Inflammatory macrophage treated with lipopolysaccharide for 1 hour (primary cell): ENCODE measurements at places on chromosomes 4 and X.
A peak's percentile ranks its signal among the peaks of the same experiment; 100 is the strongest.

- DNase-seq: no peak
Measured at GRCh38 chr4:145066063-145066501, 31.9 kb downstream of the ANAPC10 start.

GRCh38 chr4:19888587-19888986, 363.1 kb upstream of the SLIT2 start:
- DNase-seq: no peak

DNA sequence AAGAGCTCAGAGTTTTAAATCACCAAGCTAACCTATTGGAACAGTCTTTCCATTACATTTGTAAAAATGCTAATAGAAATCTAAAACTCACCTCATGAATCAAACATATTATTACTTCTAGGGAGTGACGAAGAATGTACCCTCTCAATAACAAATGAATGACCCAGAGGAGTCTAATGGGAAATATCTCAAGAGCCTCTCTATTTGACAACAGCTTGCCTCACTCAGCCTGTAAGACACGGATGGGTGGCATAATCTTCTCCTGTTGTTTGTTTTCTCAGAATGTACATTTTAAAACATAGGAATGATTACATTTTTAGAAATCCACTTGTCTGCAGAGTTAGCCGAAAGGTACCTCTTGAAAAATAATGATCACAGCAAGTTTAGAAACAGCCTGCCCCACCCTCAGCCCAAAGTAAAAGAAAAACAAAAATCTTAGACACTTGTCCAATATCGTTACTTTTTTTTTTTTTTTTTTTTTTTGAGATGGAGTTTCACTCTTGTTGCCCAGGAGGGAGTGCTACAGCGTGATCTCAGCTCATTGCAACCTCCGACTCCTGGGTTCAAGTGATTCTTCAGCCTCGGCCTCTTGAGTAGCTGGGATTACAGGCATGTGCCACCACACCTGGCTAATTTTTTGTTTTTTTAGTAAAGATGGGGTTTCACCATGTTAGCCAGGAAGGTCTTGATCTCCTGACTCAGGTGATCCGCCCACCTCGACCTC, 183.6 kb upstream of the FTHL17 start:
- no peak for DNase-seq

GRCh38 chrX:22357621-22358020, 84.9 kb downstream of the CBLL2 start:
- DNase-seq: no peak

- no peak for DNase-seq
Measured at GRCh38 chr4:73822389-73822788, 14.1 kb upstream of the CXCL6 start.

DNA sequence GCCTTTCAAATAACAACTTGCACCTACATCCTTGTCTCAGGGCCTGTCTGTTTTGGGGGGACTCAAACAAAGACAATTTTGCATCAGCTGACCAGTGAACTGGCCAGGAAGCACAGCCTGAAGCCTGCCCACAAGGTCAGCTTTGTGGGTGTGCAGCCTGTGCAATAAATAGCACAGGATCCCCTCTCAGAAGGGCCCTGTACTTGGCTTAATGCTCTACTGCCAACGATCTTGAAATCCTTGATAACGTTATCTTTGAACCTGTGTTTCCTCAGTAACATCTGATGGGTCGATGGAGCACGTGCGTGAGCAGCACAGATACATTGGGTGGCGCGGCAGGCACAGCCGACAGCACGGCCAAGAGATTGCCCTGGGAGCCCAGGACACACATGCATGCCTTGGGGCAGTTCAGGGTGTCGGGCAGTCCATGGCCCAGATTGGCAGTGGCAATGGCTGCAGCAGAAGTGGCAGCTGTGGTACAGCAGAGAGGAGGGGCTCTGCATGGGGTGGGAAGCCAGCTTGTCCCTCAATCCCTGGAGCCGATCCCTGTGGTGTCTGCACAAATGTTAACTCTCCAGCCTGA, 58.8 kb upstream of the ATP6AP2 start:
- DNase-seq: no peak

DNA sequence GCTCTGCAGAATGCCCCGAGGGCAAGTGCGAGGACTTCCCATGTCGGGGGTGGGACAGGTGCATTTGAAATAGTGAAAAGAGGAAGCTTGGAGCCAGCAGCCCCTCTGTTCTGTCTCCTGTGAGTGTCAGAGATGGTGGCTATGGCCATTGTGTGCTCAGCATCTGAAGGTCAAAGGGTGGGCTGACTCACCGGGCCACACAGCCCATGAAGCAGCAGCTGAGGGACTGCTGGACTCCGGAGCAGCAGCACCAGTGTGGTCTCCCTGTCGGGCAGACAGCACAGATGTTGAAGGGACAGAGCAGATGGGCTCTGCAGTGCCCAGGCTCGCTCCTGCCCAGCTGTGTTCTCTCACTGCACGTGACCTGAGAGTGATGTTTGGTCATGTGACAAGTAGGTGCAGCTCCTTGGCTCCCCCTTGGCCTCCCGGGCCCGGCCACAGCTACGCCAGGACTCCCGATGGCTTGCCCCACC, 53.5 kb downstream of the TBC1D14 start:
- DNase-seq: no peak

GRCh38 chrX:35351795-35352483, 409.3 kb downstream of the FAM47B start:
- no peak for DNase-seq

DNA sequence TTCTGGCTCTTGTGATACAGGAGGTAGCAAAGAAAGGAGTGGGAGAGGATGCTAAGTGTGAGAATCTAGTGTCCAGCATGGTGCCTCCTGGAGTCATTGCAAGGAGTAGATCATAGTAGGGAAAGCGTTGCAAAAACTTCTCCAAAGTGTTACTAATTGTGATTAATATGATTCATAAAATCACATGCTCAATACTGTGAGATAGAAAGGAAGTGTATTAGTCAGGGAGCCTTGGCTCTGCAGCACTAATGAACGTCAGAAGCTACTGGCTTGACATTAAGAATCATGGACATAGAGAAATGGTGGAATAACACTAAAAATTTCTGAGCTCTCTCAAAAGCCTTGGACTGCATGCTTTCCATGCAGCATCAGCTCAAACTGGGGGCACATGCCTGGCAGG, 299.1 kb downstream of the EVC2 start:
- no peak for DNase-seq

- no peak for DNase-seq
Measured at GRCh38 chrX:124145749-124146148, 184.2 kb downstream of the STAG2 start.

GRCh38 chr4:173415092-173415491, 16.2 kb upstream of the SCRG1 start:
- peak; percentile 75 for DNase-seq

DNA sequence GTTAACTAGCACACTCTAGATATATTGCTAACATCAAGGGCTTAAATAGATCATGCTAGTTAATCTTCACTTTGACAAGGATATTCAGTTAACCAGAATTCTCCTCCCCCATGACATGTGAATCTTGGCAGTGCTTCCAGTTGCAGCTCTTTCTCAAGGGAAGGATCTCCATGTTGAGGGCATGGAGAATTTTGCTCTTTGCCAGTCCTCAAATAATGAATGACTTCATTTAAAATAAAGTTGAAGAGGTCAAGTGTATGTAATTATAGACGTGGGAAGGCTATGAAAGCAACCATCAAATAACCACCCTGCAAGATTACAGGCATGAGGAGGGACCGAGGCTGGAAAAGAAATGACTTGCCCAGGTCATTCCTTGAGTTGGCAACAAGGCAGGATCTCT, 87.3 kb upstream of the CPEB2 start:
- no peak for DNase-seq

GRCh38 chr4:127000846-127001245, 631.9 kb upstream of the INTU start:
- no peak for DNase-seq

- no peak for DNase-seq
Measured at GRCh38 chr4:152970102-152970820, 34.1 kb downstream of the FHDC1 start.

- DNase-seq: no peak
Measured at GRCh38 chr4:174177536-174177935, 105.9 kb downstream of the FBXO8 start.

DNA sequence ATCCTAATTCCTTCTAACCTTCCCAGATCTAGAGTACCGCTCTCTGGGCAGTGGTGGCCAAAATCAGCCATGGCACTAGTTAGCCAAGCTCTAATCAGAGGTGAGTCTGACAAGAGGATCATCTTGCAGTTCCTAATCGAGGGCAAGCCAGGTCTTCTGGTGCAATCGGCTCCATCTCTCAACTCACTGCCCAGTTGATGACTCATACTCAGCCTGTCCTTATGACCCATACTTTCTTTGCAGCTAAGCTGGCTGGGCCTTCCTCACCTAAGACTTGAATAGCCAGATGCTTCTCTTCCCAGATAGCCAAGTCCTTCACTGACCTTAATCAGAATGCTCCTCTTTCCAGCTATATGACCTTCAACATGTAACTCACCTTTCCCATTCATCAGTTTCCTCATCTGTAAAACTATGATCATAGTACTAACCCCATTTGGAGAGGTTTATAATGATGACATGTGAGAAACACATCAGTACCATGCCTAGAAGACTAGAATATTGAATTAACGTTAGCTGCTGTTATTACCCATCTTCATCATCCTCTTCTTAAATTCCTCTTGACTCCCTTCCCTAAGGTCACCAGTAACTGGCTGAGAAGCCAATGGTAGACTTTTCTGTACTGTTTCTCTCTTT, 57.1 kb downstream of the RELL1 start:
- peak; percentile 43 for DNase-seq

DNA sequence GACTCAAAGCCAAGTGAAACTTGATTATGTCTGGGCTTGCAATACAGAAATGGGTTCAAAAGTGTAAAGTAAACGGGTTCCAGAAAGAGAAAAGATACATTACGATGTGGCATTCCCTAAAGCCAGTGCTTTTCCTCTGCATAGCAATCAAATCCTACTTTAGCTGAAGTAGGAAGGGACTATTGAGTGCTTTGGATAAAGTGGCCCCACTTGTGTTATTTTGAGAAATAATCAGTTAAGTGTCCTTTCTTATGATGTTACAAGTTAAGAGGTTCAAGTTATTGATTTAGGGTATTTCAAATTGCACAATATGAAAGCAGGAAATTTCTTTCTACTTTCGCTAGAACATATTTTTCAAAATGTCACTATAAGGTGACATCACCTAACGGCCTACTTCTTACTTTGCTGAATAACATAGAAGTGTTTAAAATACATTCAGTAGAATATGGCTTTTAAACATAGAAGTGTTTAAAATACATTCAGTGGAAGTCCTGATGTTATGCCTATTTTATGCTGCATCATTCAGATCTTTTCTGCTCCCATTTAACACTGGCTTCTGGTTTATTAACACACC, 235.2 kb downstream of the DTHD1 start:
- DNase-seq: no peak

GRCh38 chr4:152050106-152050505, 289.3 kb upstream of the GATB start:
- DNase-seq: no peak

DNA sequence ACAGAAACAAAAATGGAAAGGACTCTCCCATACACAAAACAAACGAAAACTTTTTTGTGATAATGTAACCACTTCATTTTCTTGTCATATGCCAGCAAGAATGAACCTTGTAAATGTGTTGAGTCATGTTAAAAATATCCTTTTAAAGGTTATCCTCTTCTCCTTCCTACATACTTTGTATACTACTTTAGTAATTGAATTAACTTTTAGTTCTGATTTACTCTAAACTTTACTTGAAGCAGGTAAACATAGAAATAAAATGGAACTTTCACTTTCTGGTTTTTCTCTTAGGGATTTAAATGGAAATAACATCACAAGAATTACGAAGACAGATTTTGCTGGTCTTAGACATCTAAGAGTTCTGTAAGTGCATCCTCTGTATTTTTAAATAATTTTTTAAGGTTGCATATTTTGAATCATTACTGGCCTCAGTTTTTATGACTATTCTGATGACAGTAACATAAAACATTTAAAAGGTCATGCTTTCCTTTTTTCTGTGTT, 4.7 kb downstream of the SLIT2 start:
- DNase-seq: no peak

DNA sequence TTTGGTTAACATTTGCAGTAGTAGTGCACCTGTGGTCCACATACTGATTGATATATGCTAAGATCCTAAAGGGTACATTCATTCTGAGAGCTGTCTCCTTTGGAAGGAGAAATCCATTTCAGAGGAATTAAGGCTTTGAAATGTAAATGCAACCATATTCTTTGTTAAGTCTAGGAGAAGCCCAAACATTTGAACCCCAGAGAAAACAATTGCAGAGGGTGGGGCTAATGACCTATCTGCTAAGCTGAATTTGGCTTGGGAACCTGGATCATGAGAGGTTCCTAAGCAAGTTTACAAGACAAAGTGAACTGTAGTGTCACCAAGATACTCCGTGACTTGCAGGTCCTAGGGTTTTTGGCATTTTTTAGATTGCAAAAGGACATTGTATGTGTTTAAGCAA, 41.2 kb downstream of the LAS1L start:
- no peak for DNase-seq

GRCh38 chrX:17993062-17993461, 132.0 kb upstream of the RAI2 start:
- no peak for DNase-seq

DNA sequence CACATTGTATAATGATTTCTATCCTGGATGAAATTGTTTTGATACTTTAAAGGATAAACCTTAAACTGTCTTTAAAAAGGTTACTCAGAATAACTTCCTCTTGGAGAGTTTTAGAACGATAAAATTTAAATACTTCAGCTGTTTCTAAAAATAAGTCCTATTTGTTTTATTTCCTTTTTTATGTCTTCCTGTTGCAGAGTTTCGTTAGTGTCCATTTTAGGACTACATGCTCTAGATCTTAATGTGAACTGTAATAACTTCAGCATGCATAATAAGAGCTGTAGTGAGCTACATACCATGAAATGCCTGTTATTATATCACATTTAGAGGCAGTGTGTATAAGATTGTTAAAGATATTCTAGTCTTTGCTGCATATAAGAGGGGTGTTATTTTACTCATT, 14.6 kb downstream of the ATP10D start:
- peak; percentile 14 for DNase-seq

- no peak for DNase-seq
Measured at GRCh38 chr4:8641256-8641655, 48.7 kb downstream of the CPZ start.

GRCh38 chr4:161252520-161253141, 911.2 kb downstream of the FSTL5 start:
- peak; percentile 1 for DNase-seq

DNA sequence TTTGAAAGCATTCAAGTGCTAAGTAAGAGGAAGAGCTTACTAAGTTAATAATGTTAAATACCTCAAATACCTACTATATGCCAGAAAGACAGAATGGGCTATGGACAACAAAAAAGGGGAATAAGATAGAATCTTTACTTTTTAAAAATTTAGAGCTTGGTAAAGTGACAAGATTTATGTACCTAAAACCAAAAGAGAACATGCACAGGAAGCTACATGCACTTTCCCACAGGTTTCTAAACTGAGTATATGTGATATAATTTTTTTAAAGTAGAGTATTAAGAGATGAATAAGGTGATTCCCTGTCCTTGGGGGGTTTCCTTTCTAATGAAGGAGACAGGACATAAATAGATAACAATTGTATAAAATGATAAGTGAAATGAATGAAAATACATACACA, 30.7 kb downstream of the SLC4A4 start:
- DNase-seq: no peak

- DNase-seq: peak; percentile 66
Measured at GRCh38 chr4:147723326-147723725, 8.6 kb upstream of the ARHGAP10 start.

GRCh38 chr4:110622841-110623717, at the start of gene PITX2:
Gene PITX2, minus strand, starts transcription at chr4:110623077. Its CDS starts 617 bp downstream, at chr4:110622460.
- DNase-seq: no peak

- peak; percentile 46 for DNase-seq
Measured at GRCh38 chr4:123659730-123660129, 263.1 kb downstream of the SPRY1 start.
